ENCODE measurements at places on chromosomes 6 and 20.
A peak's percentile ranks its signal among the peaks of the same experiment; 100 is the strongest.

GRCh38 chr6:138577151-138577915 is 78.0 kb upstream of the NHSL1 start:
- DNase-seq: peak; percentile 92

GRCh38 chr6:83226517-83226916 is 33.4 kb downstream of the RWDD2A start:
- DNase-seq: no peak

GRCh38 chr6:49607391-49607982 is 29.2 kb downstream of the RHAG start:
- no peak for DNase-seq

- DNase-seq: no peak
These were observed 610.5 kb downstream of the HTR1B start for GRCh38 chr6:76852776-76853175.

GRCh38 chr6:6841571-6841970 is 253.1 kb downstream of the LY86 start:
- peak; percentile 95 for DNase-seq

GRCh38 chr6:135043846-135044245 is 10.8 kb downstream of the HBS1L start:
- no peak for DNase-seq

- no peak for DNase-seq
These were observed 53.2 kb downstream of the RAMACL start for GRCh38 chr6:166533205-166533824.

DNA sequence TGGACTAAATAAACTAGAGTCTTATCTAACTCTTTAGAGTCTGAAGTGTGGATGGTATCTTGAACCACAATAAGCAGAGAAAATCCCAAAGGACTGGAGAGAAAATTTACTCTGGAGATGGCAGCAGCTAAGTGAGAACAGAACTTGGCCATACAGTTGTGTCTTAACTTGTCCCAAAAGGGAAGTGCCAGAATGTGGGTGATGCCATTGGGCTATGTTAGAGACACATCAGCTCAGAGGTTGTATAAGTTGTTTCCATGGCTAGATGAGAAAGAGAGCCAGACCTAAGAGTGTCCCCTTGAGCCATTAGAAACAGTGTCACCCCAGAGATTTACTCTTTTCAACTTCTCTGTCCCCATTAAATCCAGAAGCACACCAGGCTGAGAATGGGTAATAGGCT is 36.2 kb downstream of the FOXO3 start:
- no peak for DNase-seq

- DNase-seq: no peak
These were observed 198.6 kb downstream of the BACH2 start for GRCh38 chr6:90098001-90098531.

DNA sequence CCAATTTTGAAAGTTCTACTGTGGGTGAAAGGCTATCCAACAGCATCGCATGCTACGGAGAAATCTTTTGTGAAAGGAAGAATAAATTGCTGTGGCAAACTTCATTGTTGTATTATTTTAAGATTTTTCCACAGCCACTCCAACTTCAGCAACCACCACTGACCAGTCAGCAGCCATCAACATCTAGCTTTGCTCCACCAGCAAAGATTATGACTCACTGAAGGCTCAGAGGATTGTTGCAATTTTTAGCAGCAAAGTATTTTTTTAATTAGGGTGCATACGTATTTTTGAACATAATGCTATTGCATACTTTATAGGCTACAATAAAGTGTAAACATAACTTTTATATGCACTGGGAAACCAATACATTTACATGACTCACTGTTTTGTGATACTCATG is 493.5 kb downstream of the TFAP2A start:
- DNase-seq: no peak

DNA sequence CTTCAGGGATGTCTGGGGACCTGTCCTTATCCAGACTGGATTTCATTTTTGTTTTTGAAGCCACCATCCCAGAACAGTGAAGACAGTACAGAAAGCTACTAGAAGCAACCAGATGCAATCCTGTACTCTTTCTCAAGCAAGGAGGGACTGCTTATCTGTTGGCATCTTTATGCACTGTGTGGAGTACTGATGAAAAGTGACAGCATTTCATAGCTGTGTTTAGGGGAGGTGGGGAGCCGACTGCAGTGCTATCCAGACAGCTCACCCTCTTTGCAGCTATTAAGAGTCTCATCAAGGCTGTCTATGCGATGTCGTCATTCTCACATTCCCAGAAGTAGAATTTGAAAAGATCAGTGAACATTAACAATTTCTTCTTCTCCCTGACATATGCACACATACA is 5.5 kb downstream of the ZDHHC14 start:
- no peak for DNase-seq

GRCh38 chr20:17681726-17682102 is 328 bp downstream of the RRBP1 start:
- no peak for DNase-seq

DNA sequence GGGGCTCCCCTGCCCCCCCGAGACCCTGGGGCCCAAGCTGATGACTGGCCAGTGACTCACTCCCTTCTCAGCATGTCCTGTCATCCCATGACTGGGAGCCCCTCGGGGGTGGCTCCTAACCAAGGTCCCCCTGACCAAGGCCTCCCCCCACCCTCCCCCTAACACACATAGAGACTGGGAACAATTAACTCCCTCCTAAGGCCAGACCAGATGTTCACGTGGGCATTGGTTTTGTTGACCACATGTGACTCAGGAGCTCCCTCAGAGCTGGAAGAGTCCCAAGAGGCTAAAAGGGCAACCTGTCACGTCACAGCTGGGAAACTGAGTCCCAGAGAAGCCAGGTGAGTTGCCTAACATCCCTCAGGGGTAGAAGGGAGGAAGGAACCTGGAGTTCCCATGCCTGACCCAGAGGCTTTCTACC is 10.6 kb upstream of the CCN5 start:
- no peak for DNase-seq

- no peak for DNase-seq
These were observed 470.5 kb upstream of the JAG1 start for GRCh38 chr20:11144114-11144950.

DNA sequence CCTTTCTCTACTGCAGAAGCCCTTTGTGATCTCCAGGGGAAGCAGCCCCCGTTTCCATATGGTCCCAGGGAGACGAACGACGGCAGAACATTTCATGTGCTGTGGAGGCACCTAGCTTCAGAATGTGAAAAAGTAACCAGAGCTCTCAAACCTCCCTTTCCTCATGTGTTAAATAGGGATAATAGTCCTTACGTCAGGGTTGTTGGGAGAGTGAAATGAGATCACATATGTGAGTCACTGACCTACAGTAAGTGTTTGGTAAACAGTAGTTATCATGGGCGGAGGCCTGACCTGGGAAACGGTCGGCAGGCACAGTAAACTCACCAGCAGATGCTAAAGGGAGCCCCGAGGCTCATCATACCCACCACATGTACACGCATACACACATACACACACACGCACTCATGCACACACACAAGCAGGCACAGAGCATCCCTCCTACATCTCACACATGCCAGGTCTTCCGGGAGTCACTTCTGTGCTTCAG is 89.7 kb downstream of the LY86 start:
- no peak for DNase-seq

DNA sequence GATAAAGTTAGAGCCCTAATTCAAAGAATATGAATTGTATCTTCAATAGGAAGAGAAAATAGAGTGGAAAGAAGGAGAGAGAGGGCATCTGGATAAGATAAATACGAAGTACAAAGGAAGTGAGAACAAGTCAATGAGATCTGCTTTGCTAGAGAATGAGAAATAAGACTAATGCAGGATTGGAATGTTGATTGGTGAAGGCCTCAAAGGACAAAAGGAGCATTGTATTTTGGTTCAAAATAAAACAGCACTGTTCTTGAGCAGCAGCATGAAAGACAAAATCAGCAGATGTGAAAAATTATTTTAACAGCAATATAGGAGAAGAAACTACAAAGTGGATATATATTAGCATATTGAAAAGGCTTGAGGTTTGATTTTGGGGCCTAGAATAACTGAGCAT is 5.1 kb upstream of the TMEM244 start:
- DNase-seq: no peak

DNA sequence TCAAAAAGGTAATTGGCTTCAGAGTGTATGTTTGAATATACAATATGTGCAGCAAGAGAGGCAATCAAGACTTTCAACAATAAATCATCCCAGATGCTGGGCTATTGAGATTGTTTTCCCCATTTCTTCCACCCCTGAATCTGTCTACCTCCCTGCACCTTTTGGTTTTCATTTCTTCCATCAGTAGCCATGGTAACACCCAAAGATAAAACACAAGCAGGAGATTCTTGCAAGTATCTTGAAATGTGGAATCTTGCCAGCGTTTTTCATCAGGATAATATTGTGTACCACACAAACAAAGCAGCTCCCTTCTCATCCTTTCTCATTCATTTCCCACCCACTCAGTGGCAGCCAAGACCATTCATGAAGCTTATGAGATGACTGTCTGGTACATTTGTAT is 73.0 kb upstream of the NRSN1 start:
- no peak for DNase-seq

DNA sequence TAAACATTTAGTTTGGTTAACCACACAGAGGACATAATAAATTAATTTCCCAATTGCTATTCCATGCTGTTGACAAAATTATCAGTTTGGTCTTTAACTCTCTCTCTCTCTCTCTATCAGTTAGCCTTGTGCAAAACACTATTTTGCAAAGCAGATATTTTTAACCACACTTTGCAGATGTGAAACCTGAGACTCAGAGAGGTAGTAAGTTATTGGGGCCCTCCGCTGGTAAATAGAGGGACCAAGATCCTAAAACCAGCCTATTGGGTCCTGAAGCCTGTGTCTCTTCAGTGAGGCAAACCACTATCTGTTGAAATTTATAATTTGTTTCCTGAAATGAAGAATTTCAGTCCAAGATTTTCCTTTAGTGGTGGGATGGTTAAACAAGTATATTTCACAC is 231.0 kb downstream of the SOD2 start:
- peak; percentile 17 for DNase-seq

- DNase-seq: no peak
These were observed 46.3 kb downstream of the GOPC start for GRCh38 chr6:117555882-117556498.

DNA sequence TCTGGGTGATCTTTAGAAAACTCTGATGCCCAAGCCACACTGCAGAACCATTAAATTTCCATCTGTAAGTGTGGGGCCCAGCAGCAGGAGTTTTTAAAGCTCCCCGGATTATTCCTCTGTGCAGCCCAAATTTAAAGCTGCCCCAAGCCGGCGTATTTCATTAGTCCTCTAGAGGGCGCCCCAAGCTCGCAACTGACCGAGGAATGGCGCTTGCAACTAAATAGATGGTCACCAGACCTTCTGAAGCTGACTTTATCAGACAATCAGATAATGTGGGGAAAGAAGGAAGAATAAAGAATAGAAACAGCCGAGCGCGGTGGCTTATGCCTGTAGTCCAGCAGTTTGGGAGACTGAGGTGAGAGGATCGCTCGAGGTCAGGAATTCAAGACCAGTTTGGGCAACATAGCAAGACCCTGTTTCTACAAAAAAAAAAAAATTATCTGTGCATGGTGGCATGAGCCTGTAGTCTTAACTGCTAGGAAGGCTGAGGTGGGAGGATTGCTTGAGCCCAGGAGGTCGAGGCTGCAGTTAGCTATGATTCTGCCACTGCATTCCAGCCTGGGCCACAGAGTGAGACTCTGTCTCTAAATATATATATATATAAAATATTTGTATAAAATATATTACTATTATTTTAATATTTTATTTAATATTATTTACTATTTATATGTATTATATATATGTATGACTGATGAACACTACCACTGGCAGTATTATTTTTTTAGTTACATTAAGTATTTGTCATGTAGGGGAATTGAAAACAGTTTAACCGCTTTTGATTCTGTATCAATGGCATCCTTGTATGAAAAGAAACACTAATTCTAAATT is 56.0 kb downstream of the OTOR start:
- peak; percentile 50 for DNase-seq

DNA sequence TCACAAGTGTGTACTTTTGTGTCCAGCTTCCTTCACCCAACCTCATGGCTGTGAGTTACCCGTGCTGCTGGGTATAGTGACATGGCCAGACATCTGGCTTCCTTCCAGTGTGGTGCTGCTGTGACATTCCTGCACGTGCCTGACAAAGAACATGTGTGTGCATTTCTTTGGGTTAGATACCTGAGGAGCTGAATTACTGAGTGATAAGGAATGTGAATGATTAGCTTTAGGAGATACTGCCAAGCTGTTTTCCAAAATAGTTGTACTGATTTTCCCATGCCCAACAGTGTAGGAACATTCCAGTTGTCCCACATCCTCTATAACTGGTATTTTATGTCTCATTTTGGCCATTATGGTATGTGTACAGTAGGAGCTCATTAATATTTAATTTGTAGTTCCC is 132.5 kb downstream of the PREX1 start:
- no peak for DNase-seq

DNA sequence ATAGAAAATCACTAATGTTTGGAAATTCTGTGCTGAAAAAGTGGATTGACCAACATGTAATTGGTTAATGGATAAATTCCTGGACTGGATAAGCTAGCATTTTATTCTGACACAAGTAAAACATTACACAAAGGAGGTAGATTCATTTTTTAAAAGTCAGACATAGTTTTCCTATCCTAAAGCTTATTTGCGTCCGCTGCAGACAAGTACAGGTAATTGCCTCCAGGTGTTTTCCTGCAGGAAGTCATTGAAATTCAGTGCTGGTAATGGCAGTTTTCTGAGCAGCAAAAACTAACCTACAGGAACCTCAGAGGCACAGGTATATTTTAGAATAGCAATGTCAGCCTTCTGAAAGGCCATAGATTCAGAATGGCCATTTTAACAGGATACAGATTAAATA is 20.0 kb upstream of the HIVEP1 start:
- DNase-seq: no peak

- DNase-seq: no peak
These were observed 76.5 kb downstream of the TULP4 start for GRCh38 chr6:158388727-158389126.

DNA sequence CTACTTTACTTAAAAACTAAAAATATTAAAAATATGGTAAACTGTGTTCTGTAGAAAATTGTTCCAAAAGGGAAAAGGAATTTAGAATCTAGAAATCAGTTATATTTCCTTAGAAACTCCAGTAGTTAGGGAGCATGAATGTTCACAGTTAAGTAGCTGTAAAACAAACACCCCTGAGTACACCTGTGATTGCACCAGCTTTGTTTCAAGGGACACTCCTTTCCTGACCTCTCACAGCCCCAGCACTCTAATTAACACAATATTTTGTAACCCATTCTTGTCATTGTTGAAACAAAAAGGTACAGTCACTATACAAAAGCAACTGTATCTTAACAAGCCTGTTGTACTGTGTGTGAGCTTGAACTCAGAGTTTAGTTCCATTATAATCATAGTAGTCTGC is 72.3 kb downstream of the NCOA7 start:
- DNase-seq: no peak

DNA sequence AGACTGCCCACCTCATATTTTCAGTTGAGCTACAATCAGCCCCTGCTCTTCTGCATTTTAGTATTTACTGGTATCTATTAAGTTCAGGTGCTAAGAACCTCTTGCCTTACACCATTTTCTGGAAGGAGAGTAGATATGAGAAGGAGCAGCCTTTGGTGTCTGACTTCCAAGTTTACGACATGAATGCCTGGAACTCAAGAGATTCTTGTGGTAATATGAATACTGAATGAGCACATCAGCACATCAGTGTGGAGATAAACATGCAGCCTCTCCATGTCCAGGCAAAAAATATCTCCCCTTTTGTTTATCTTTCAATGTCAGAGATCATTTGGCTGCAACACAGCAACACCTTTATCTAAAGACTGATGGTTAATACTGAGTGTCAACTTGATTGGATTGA is 65.8 kb upstream of the THEMIS start:
- DNase-seq: no peak

All from NCI-H524 (cell line).